ENCODE measurements at places on chromosomes 12 and 14.

DNA sequence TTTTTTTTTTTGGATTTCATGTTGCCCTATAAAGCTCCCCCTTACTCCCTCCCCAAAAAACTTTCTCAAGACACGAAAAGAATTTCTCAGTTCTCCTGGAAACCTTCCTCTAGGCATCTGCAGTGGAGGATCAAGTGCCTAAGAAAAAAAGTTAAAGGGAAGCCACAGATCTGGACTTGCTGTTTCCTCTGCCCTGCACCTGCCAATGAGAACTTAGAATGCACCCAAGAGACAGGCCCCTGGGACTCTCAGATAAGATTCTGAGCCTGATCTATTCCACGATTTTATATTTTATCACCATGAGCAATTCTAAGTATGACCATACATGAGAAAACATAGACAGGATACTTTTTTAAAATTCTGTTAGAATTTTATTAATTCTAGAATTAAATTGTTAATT is 728.9 kb downstream of the BCL11B start:
- no peak for DNase-seq

DNA sequence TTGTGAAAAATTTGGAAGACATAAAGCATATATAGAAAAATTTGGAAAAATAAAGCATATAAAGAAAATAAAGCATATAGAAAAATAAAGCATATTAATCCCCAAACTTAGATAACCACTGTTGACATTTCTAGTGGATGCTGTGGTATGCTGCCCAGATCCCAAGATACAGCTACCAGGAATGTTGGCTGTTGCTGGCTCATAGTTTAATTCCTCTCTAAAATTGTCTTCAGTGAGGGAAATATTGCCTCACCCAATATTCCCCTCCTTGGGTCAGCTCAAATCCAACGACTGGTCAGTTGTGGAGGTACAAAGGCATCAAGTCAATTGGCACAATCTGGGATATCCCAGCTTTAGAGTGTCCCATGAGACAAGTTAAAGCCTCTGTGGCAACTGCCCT is 10.1 kb upstream of the KICS2 start:
- DNase-seq: no peak

DNA sequence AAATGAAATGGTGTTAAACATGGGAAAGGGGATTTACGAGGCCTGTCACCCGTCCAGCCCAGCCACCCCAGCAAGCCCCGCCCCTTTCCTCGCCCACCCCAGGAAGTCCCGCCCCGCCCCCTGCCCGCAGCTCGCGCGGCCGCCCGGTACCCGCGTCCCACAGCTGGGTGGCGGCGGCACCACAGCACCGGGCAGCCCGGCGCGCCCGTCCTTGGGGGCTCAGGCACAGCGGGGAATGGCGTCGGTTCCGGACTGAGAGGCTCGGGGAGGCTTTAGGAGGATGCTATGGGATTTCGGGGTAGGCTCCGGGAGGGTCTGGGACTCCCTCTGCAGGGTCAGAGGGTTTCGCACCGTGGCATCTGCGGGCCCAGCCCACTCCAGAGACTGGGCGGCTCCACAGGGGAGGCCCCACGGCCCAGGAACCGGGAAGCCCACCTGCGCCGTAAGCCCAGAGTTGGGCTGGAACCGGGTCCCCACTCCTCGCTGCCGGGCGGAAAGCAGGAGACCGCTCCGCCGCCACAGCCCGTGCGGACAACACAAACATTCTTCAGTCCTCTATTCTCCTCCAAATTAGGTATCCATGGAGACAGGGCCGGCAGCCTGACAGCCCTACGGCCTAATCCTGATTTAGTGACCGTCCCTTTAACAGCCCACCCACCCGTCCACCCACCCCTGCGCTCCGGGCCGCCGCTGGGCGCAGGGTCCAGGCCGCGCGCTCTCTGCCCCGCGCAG is 1.4 kb downstream of the FIGNL2 start:
- DNase-seq: no peak

- DNase-seq: peak; percentile 25
Measured at GRCh38 chr12:42382013-42382696, 56.2 kb downstream of the PPHLN1 start.

DNA sequence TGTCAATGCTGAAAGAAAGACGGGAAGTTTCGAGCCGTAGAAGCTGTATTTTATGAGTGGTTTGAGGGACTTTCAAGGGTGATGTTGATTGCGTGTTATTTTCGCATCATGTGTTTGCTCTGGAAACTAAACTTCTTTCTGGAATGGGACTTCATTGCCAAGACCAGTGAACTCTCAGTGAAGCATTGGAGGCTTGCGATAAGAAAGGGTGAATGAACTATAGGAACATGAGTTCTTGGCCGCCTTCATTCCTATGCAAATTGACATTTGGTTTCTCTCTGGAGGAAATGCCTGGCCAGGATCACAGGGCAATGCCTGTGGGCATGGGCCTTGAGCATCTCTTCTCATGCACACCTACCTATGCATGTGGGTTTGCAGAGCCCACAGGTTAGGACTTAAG is 372.7 kb downstream of the GLT1D1 start:
- DNase-seq: no peak

DNA sequence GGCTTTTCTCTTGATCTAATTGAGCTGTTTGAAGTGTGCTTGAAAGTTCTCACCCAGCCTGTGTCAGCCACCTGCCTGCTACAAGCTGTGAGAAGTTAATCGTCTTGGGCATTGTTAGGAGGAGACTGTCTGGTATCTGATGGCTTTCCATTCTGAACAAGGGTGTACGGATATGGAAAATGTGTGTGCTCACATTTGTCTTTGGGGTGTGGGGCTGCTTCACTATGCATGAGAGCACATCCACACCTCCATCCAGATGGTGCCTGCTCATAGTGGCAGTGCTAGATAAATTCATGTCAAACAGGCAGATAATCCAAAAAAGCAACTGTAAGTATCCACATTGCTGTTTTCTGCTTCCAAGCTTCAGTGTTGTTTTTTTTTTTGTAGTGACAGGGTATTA is 462.2 kb downstream of the DIO2 start:
- no peak for DNase-seq

GRCh38 chr12:30989754-30990153 is 63.2 kb downstream of the TSPAN11 start:
- DNase-seq: no peak

GRCh38 chr14:68140806-68141205 is 321.2 kb downstream of the RAD51B start:
- DNase-seq: no peak

GRCh38 chr14:90388982-90389381 is 7.8 kb upstream of the CALM1 start:
- no peak for DNase-seq

Measured in HL-60 (cell line).